IMR-90 (cell line): ENCODE measurements at places on chromosomes 2 and 18. TPM values are rescaled to one million over a fixed set of nuclear protein-coding genes. Genes with fewer than 3 reads are reported as not detected.

LINC00305 gene
- total RNA-seq: not detected in 2 replicates

TBC1D8 gene
- total RNA-seq: 0.83 and 1.3 TPM in 2 replicates

CTAGE1 gene
- total RNA-seq: under 0.01 TPM in 1 of 2 replicates, not detected in the other

HOXD10 gene
- not detected in 2 replicates for total RNA-seq

CYTIP gene
- total RNA-seq: not detected in 2 replicates

LAMA1 gene
- total RNA-seq: 10.9 and 11.4 TPM in 2 replicates

GNLY gene
- total RNA-seq: not detected in 2 replicates

FBLN7 gene
- total RNA-seq: under 0.01 and 0.18 TPM in 2 replicates

UGT1A10 gene
- not detected in 2 replicates for total RNA-seq

RASGRP3 gene
- 2.5 and 3.0 TPM in 2 replicates for total RNA-seq

PKDCC gene
- total RNA-seq: 50.3 and 55.6 TPM in 2 replicates

DNA sequence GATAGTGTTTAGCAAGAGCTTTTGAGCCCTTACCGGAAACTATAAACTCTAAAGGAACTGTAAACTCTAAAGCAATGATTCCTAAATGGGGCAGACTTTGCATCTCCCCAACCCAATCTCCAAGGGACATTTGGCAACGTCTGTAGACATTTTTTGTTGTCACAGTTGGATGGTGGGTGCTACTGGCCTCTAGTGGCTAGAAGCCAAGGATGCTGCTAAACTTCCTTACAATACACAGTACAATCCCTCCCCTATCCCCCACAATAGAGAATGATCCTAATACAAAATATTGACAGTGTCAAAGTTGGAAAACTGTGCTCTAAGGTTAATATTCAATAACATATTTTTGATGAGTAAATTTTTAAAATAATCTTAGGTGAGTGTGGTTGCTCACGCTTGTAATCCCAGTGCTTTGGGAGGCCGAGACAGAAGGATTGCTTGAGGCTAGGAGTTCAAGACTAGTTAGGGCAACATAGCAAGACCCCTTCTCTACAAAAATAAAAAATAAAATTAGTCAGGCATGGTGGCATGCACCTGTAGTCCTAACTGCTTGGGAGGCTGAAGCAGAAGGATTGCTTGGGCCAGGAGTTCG lies 66.7 kb downstream of the PTPN4 start:
- H3K36me3 ChIP-seq: no peaks in the 10 kb centered on the region
- H3K27ac ChIP-seq: no peak overlapping the region
- no peaks in the 10 kb centered on the region for H3K27me3 ChIP-seq

- H3K4me1 ChIP-seq: peaks cover 16% of the 10 kb centered on the region
- H3K27ac ChIP-seq: peak overlapping the region; percentile 30; the same call in 1 of the 2 replicates
- H3K27me3 ChIP-seq: no peaks in the 10 kb centered on the region
- peak; percentile 60 for DNase-seq
- no peaks in the 10 kb centered on the region for H3K36me3 ChIP-seq
Measured at GRCh38 chr2:15041429-15041837, 408.9 kb downstream of the LRATD1 start.

- DNase-seq: no peak
- no peak overlapping the region for H3K4me3 ChIP-seq
- H3K36me3 ChIP-seq: no peaks in the 10 kb centered on the region; the same call in 1 of the 2 replicates
- peaks cover 3% of the 10 kb centered on the region for H3K4me1 ChIP-seq
Measured at GRCh38 chr2:231988179-231988866, 26.8 kb downstream of the DIS3L2 start.

GRCh38 chr2:231068525-231069222 lies 12.0 kb downstream of the PSMD1 start:
- no peaks in the 10 kb centered on the region for H3K27me3 ChIP-seq
- no peaks in the 10 kb centered on the region for H3K4me1 ChIP-seq
- no peak overlapping the region for H3K4me3 ChIP-seq
- no peak overlapping the region for H3K27ac ChIP-seq

- H3K27ac ChIP-seq: no peak overlapping the region
- no peak overlapping the region for H3K4me3 ChIP-seq
- peaks cover 9% of the 10 kb centered on the region for H3K4me1 ChIP-seq
Measured at GRCh38 chr2:203592470-203592869, 57.4 kb upstream of the RAPH1 start.

DNA sequence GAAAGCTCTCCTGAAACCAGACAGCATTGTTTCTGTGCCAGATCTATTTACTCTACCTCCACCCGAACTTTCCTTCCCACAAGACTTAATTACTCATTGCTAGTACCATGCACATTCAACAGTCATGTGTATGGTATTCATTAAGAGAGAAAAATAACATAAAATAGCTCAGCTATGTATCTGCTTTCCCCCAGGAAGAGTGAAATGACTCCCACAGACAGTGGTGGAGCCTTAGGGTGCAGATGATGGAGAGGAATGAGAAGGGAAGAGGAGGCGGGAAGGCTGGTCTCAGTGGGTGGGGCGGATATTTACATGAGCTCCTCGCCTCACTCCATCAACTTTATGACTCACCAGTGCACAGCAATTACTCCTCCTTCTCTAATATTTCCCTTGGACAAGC lies 724.5 kb downstream of the EPHA4 start:
- no peaks in the 10 kb centered on the region for H3K27me3 ChIP-seq
- 0 out of 2 replicates have a peak, but pooled peaks cover 2% of the 10 kb centered on the region for H3K4me1 ChIP-seq
- H3K27ac ChIP-seq: no peak overlapping the region
- H3K36me3 ChIP-seq: no peaks in the 10 kb centered on the region

DNA sequence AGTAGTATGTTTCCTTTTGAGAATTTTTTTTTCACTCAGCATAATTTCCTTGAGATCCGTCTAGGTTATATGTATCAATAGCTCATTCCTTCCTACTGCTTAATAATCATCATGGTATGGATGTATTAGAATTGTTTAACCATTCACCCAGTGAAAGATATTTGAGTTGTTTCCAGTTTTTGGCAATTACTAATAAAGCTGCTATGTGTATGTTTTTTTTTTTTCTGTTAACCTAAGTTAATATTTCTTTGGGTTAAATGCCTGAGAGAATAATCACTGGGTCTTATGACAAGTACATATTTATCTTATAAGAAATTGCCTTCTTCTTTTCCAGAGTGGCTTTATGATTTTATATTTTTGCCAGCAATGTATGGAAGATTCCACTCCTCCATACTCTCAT lies 96.4 kb upstream of the ST6GAL2 start:
- H3K4me1 ChIP-seq: no peaks in the 10 kb centered on the region
- no peaks in the 10 kb centered on the region for H3K36me3 ChIP-seq
- peak; percentile 43 for DNase-seq
- H3K27me3 ChIP-seq: no peaks in the 10 kb centered on the region
- no peak overlapping the region for H3K27ac ChIP-seq

DNA sequence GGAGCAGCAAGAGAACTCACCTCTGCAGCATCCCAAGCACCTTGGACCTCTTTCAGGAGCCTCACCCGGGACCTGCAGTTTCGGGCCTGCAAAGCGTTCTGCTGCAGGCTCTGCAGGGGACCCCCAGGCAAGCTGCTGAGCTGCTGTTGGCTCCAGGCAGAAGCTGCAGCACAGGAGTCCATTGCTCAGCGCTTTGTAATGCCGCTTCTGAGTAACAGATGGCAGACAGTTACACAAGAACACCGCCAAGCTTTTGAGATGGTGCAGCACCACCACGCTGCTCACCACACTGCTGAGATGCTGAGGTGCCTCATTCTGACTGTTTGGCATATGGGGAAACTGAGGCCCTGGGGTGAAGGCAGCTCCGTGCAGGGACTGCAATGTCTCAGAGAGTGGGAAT lies 1.9 kb upstream of the GALNT14 start:
- no peaks in the 10 kb centered on the region for H3K36me3 ChIP-seq
- no peak overlapping the region for H3K27ac ChIP-seq
- H3K4me3 ChIP-seq: no peak overlapping the region
- no peak for DNase-seq

GRCh38 chr2:103161456-103162289 lies 399.8 kb downstream of the TMEM182 start:
- H3K36me3 ChIP-seq: no peaks in the 10 kb centered on the region
- no peak overlapping the region for H3K4me3 ChIP-seq
- DNase-seq: peak; percentile 30

- H3K4me1 ChIP-seq: no peaks in the 10 kb centered on the region
- DNase-seq: no peak
- no peaks in the 10 kb centered on the region for H3K27me3 ChIP-seq
- no peaks in the 10 kb centered on the region for H3K36me3 ChIP-seq
- no peak overlapping the region for H3K4me3 ChIP-seq
Measured at GRCh38 chr2:205619600-205619999, 62.7 kb upstream of the NRP2 start.

DNA sequence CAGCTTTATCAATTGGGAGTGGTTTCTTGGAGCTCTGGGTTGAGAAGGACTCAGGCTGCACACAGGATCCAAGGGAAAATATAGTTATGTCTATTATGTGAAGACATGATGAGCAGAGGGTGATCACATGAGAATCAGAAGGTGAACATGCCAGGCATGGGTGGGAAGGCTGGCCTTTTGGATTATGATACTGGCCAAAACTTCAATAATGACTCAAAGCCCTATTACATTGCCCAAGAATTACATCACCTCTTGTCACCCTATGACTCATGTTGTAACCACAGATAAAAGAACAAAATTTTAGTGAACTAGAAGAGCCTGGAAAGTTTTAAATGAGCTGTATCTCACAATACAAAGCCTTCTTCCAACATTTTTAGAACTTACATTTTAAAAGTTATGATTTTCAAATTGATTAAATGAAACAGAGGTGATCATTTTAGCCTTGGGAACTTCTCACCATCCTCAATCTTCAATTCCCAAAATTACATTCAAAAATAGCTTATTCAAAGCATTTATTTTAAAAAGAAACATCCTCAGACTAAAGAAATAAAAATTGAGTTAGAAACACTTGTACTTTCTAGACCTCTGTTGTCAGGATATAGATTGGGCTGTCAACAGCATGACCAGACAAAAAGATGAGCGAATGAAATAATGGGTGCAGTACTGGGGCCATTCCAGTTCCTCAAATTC lies 428.3 kb downstream of the MBD2 start:
- H3K27me3 ChIP-seq: no peaks in the 10 kb centered on the region
- no peaks in the 10 kb centered on the region for H3K4me1 ChIP-seq
- no peaks in the 10 kb centered on the region for H3K36me3 ChIP-seq
- H3K27ac ChIP-seq: no peak overlapping the region
- peak; percentile 1 for DNase-seq
- no peak overlapping the region for H3K4me3 ChIP-seq

- peak; percentile 60 for DNase-seq
- no peaks in the 10 kb centered on the region for H3K36me3 ChIP-seq
- H3K27me3 ChIP-seq: no peaks in the 10 kb centered on the region
- peaks cover 5% of the 10 kb centered on the region; the same call in 1 of the 2 replicates for H3K4me1 ChIP-seq
- H3K27ac ChIP-seq: no peak overlapping the region
Measured at GRCh38 chr2:223669453-223670225, 67.5 kb upstream of the SCG2 start.
